Activated CD4-positive, alpha-beta T cell treated with anti-CD3 and anti-CD28 coated beads, Interleukin-2, Interleukin-6, amounts not matched to agents 100 ng/mL and 50 ng/mL, durations not matched to agents 16 hours and 8 hours (primary cell): ENCODE measurements at places on chromosomes 12 and 14.
A peak's percentile ranks its signal among the peaks of the same experiment; 100 is the strongest.

DNA sequence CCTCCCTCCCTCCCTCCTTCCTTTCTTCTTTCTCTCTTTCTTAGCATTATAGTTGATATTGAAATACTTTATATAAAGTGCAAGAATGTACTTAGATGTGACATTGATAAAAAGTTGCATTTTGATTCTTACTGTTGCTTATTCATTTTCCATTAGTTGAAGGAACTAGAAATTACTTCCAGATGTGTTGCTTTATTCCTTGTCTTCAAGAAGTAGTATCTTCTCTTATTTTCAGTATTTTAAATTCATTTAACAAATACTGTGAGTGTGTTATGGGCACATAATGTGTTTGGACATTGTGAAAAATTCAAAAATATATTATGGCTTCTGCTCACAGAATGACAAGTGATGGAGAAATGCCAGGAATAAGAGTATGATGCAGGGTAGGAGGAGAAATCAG is 45.6 kb downstream of the TRMT5 start:
- DNase-seq: no peak

DNA sequence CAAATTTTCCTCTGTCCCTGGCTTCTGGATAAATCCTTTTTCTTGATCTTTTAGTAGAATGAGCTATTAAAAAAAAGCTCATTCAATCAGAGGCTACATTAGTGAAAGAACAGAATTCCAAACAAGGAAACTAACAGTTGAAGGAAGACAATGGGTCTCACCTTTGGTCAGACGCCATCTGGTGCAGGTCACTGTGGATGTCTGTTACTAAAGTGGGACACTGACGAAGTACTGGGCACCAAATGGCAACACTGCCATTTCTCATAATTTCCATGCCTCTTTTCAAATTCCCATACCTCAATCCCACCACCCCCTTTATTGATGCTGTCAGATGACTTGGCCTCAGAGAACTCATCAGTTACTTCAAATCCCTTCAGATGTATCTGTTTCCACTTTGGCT is 24.5 kb upstream of the ARID2 start:
- no peak for DNase-seq

- peak; percentile 20 for DNase-seq
These were observed 339.8 kb downstream of the EMP1 start for GRCh38 chr12:13536219-13536910.

- no peak for DNase-seq
These were observed 158.8 kb downstream of the GARIN6 start for GRCh38 chr12:99806304-99806703.

GRCh38 chr12:121227294-121227693 is 17.4 kb downstream of the P2RX4 start:
- DNase-seq: no peak

DNA sequence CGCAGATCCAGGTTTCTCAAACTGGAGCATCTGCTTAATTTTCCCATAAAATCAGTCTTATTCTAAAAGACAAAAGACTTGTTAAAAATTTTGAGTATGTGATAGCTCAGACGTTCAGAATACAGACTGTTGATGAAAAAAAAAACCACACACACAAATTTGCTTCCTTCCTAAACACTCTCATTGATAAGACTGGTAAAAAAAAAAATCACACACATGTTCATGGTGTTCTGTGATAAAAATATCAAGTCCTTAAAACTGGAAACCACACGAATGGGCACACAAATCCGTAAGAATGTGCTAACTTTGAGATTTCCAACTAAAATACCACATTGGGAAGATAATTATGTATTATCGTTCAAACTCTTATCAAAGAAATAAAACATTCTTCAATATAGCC is 6.7 kb upstream of the ARID4A start:
- DNase-seq: no peak

DNA sequence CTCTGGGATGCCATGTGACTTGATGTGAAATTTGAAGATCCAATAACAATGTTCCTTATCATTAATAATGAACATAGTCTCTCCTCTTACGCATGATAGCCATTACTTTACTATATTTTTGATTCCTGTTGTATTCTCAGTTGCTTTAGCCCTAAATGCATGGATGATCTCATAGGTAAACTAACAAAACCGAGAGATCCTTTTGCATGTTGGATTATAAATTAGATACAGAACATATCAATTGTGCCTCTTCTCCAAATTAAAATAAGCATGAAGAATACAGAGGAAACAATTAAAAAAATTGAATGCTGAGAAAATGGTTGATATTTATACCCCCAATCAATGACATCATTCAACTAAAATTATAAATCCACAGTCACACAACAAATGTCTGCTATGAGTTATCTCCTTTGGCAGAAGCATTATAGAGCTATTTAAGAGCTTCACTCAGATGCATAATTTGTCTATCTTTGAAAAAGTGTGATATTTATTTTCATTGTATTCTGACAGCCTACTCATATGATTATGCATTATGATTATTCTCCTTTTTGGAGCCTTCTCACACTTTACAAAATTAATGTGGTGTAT is 386.4 kb upstream of the STXBP6 start:
- no peak for DNase-seq

DNA sequence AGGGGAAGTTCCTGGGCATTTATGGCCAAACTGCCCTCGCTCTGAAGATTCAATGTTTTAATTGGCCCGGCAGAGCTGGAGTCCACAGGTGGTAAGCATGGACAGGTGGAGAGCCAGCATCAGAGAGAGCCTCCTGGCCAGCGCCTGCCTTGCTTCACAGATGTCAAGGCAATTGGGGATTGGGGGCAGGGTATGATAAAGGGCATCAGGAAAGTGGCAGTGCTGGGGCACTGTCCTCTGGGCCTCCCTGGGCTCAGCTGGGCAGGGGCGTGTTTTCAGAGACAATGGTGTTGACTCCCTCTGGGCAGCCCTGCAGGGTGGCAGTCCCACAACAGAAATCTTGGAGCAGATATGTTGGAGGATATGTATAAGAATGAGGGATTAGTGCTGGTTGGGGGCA is 237.3 kb downstream of the CACNA1C start:
- DNase-seq: no peak

DNA sequence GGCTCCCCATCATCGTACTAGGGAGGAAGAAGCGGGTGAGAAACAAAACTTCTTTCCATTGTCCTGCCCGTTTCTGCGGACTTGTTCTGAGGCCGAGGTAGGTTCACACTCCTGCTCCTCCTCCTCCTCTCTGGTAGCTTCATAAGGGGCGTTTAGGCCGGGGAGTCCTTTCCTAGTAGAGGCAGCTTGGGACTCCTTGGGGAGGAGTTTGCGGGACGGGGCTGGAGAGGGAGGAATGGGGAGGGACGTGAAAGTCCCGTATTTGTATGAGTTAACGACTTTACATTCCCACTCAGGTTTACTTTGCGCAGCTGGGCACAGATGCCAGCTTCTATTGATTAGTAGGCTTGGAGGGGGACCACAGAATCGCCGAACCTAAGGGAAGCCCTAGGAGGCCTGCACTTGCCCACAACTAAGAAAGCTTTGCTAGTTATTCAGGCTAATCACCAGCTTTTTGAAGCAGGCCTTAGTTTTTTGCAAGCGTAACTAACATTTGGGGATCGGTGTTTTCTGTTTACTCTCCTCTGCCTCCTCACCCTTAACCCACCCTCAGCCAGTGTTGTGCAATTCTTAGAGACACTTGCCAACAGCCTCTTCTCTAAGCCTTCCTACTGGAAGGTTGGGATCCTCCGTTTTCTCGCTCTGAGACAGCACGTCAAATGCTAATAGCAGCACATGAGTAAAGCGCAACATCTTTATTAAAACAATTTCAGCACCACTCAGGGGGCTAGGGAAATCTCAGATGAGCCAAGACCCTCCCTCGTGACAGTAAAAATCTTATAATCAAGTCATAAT is 499 bp downstream of the RNASE4 start:
- no peak for DNase-seq

DNA sequence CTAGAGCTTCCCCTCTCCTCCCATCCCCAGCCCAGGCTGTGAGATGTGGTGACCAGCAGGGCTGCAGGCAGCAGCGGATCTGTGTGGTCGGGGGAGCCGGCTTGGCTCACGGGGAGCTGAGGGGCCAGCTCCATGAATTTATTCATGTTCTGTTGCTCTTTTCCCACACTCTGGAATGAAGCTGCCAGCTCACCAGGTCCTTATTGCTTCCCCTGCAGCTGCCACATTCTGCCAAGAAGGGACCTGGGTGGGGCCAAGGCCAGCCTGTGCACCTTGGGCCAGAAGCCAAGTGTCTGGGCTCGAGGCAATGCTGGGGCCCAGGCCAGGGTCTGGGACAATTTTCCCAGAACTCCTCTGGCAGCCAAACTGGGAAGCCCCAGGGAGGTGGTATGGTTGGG is 2.5 kb upstream of the C1QL4 start:
- DNase-seq: no peak

DNA sequence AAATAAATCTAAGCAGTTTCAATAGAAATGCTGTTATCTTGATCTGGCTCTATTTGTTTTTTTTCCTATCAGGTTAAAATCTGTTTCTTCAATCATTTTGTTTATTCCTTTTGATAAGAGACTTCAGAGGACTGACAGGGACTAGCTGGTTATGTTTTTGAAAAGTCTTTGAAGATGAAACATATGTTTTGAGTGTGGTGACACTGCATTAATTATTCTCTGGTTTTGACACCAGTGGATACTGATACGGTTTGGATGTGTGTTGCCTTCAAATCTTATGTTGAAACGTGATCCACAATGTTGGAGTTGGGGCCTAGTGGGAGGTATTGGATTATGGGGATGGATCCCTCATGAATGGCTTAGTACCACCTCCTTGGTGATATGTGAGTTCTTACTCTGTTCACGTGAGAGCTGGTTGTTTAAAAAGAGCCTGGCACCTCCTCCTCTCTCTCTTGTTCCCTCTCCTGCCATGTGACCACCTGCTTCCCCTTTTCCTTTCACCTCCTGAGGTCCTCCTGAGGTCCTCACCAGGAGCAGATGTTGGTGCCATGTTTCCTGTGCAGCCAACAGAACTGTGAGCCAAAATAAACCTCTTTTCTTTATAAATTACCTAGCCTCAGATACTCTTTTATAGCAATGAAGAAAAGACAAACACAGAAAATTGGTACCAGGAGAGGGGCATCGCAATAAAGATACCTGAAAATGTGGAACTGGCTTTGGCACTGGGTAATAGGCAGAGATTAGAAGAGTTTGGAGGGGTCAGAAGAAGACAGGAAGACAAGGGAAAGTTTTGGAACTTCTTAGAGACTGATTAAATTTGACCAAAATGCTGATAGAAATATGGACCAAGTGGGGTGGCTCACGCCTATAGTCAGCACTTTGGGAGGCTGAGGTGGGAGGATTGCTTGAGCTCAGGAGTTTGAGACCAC is 23.0 kb downstream of the RASSF3 start:
- DNase-seq: no peak

DNA sequence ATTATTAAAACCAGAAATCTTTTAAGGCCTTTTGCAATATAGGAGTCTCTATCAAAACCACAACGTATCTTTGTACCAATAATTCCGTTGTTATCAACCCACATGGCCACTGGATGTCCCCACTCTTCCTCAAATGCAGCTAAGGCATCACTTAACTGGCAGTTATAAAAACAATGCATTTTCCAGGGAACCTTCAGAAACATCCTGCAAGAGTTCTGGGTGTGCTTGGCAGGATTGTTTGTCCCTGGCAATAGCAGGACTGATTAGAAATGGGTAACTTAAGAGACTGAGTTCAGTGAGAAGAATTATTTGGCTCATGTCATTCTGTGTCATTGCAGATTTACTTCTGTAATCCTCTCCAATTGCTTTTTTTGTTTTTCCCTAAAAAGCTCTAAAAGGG is 112.0 kb downstream of the SLC15A5 start:
- peak; percentile 4 for DNase-seq

DNA sequence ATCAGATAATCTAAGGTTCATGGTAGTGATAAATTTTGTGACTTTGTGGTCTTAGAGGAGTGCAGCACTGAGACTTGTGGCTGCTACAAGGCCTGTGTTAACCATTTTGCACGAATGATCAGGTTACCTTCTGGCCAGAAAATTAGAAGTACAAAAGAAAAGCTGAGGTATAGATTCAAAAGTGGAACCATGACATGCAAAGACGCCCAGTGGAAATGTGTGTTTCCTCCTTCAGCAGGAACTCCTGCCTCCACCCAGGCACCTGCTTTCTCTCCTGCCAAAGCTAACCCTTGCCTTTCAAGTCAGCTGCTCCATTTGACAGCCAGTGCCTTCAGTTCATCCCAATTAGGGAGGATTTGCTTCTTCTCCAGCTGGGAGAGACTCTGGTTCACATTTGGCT is 10.1 kb downstream of the PDE6H start:
- DNase-seq: no peak

- peak; percentile 3 for DNase-seq
These were observed 955.1 kb upstream of the TMEM132C start for GRCh38 chr12:127311720-127312364.

- DNase-seq: no peak
These were observed 145.0 kb upstream of the SLC38A2 start for GRCh38 chr12:46517579-46517962.

- DNase-seq: no peak
These were observed 48.6 kb upstream of the STAC3 start for GRCh38 chr12:57299514-57300016.

- no peak for DNase-seq
These were observed 109.6 kb downstream of the DICER1 start for GRCh38 chr14:95047754-95048153.

- DNase-seq: no peak
These were observed 10.2 kb downstream of the PZP start for GRCh38 chr12:9198012-9198411.

DNA sequence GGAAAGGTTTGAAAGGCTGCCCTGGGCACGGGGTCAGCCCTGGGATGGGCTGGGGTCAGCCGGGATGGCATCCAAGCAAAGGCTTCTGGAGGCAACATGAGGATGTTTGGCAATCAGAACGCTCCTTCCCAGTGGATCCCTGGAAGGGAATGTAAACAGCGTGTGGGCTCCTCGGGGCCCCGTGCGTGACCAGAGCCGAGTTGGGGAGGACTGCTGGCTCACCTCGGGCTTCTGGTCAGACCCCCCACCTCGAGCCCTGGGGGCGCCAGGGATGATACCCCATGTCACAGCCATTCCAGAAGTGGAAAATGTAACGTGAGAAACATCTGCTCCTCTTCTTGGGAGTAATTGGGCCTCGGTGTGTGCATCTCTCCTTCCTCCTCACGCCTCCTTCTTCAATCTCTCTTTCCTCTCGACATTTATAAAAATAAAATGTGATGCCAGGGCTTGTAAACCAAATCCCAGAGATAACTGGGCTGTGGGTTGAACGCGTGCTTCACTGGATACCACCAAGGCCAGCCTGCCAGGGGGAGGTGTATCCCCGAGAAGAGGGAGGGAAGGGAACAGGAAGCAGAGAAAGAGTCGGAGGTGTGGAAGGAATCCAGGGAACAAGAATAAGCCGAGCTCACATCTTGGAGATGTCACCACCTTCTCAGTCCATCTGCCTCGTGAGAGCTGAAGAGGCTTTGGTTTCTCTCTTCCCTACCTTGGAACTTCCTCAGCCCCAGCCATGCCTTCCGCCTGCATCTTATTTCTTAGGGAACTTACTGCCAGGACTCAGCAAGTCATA is 144.8 kb downstream of the NUAK1 start:
- DNase-seq: no peak

- no peak for DNase-seq
These were observed 95.2 kb upstream of the PRICKLE1 start for GRCh38 chr12:42684802-42685071.

- DNase-seq: no peak
These were observed 13.0 kb upstream of the SNAPC1 start for GRCh38 chr14:61749264-61749663.
